Daoy (cell line): ENCODE measurements at places on chromosomes 2 and 18. TPM values are rescaled to one million over a fixed set of nuclear protein-coding genes. Genes with fewer than 3 reads are reported as not detected.
A peak's percentile ranks its signal among the peaks of the same experiment; 100 is the strongest.

DNA sequence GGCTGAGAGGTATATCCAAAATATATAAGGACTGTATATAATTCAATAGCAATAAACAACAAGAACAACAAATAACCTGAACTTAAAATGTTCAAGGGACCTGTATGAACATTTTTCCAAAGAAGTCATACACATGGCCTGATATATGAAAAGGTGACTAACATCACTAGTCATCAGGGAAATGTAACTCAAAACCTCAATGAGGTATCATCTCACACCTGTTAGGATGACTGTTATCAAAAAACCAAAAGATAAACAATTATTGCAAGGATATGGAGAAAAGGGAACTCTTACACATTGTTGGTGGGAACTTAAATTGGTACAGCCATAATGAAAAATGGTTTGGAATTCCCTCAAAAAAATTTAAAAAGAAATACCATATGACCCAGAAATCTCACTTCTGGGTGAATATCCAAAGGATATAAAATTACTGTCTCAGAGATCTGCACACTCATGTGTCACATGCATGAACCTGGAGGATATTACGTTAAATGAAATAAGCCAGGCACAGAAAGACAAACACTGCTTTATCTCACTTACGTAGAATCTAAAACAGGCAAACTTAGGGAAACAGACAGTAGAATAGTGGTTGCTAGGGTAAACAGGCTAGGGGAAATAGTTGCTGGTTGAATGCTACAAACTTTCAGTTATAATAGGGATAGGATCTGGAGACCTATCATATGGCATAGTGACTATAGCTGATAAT, 334.5 kb upstream of the MMADHC start:
- DNase-seq: no peak

C1GALT1C1L gene
- total RNA-seq: 0.12 and 1.3 TPM in 2 replicates

HTR2B gene
- not detected in 2 replicates for total RNA-seq

DNA sequence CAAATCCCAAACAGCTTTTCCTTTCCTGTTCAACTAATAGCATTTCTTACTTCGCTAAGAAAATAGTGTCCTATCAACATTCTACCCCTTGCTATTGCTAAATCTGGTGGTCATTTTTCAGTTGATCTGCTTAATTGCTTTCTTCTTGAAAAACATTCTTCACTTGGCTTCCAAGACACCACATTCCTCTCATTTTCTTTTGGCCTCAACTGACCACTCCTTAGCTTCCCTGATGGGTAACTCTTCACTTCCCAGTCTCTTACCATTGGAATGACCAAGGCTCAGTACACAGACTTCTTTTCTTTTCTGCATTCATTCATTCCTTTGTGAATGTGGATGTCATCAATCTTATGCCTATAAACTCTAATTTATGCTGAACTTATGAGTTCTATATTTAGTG, 230.8 kb upstream of the CDH2 start:
- no peak for DNase-seq

DNA sequence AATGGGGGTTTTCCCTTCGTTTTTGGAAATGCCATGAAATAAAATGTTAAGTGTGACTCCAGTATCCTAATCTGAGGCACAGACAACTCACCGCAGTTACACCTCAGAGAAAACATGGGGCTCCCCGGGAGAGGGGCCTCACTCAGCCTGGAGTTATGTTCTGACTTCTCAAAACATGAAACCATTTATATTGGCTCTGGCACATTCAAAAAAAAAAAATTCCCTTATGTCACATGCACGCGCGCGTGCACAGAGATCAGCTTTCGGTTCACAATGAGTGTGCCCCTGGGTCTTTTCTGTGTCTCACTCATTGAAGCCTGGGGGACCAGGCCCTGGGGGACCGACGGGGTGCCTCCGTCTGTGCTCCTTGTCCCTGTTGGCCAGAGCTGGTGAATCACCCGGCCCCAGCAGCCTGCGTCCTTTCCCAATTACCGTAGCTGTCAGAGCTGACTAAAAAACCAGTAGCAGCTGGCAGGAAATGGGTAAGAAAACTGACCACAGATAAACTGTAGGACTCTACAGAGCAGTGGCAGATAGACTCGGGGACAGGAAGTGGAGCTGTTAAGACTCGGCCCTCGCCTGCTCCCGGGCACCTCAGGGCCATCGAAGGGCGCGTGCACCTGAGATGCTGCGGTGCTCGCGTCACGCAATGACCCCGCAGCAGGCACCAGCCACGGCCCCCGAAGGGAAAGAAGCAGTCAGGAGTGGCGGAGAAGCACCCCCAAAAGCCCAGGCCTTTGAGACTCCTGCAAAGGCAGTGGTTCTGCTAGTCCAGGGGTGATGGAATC, 138.3 kb upstream of the ID2 start:
- DNase-seq: peak; percentile 91

DNA sequence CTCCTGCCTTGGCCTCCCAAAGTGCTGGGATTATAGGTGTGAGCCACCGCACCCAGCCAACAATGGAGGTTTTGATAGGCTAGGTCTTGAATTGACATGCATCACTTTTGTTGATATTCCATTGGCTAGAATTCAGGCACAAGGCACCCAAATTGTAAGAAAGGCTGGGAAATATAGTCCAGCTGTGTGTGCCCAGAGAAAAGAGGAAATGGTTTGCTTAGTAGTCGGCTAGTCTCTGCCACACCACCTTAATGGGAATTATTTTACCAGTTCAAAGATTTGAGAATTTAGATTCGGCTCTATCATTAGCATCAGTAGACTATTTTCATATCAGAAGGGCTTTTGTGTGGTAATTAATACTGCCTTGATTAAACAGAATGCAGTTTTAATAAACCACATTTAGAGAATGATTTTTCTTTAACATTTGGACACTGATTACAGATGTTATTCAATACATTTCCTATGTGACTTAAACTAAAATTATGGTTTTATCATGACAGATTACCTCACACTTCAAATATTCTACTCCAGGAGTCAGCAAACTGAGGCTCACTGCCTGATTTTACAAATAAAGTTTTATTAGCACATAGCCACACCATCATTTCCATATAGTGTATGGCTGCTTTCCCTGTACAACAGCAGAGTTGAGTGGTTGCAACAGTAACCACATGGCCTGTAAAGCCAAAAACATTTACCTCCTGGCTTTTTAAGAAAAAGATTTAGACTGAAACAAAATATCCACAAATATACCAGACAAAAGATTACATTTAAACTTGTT, 27.4 kb downstream of the DBI start:
- no peak for DNase-seq

- peak; percentile 31 for DNase-seq
These were observed 101.3 kb downstream of the LRP2 start for GRCh38 chr2:169260846-169261642.

GRCh38 chr2:241501551-241501950, 6.8 kb downstream of the STK25 start:
- DNase-seq: no peak

DNA sequence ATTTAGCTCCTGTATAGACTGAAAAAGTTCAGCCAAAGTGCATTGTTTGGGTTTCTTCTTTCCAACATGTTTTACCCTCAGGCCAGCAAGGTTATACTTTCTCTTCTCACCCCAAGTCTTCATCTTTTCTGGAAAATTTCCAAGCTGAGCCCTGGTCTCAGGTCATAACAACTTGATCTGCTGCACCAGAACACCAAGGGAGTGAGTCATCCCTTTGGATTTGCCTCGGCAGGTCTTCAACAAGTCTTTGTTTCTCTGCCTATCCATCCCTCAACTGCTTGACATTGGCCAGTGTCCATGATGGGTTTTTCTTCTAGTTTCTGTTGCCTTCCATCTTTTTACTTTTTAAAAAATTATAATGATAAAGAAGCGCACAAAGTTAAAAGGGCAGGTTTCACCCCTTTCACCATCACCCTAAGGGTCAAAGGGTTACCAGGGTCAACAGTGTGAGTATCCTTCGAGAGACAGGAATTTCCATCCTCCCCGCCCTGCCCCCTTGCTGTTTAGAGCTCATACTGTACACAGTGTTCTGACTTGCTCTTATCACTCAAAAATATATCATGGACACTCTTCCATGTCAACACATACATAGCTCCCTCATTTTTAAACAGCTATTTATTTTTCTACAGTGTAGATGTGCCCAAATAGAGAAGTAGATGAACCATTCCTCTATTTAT, 5.7 kb upstream of the SPATS2L start:
- DNase-seq: peak; percentile 78

DNA sequence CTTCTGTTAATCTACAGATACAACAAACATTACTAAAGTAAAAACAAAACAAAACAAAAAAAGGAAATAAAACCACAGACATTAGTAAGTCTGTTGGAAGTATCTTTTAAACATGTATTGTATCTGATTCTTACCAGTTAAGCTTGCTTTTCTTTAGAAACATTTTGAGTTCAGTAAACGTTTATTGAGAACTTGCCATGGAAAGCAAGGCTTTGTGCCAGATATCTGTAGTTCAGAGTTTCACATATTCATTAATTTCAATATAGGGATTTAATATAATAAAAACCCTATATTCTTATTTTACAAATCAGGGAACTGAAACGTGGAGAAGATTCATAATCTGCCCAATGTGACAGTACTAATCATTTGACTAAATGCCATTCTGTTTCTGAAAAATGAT, 1101.0 kb upstream of the GYPC start:
- DNase-seq: no peak

- DNase-seq: no peak
These were observed 9.4 kb downstream of the MBD2 start for GRCh38 chr18:54215069-54215468.

DNA sequence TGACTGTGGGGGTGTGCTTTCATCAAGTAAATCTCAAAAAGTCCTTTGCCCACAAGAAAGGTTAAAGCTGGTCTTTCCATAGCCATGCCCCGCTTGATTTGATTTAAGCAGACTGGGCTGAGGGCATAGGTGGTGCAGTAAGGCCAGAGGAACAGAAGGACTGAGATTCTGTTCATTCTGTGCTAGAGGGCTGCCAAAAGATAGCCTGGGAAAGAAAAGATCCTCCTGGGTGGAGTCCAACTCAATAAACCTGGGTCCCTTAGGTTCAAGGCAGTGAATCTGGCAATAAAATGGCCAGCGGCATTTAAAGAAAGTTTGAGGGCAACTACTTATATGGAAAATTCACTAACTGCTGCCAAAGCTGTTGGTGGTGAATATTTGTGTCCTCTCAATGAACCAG, 59.2 kb upstream of the MAP3K20 start:
- DNase-seq: no peak

C2orf78 gene
- under 0.01 TPM in 1 of 2 replicates, not detected in the other for total RNA-seq

- no peak for DNase-seq
These were observed 40.9 kb upstream of the PPP4R1 start for GRCh38 chr18:9655232-9655767.

GRCh38 chr2:179578171-179578916, 283.1 kb downstream of the ZNF385B start:
- no peak for DNase-seq

GRCh38 chr2:139744273-139744672, 964.1 kb upstream of the NXPH2 start:
- DNase-seq: no peak

GRCh38 chr2:176745543-176746200, 466.9 kb upstream of the HNRNPA3 start:
- no peak for DNase-seq

ATOH8 gene
- 10.0 and 17.7 TPM in 2 replicates for total RNA-seq
